HFFc6 (cell line): ENCODE measurements at places on chromosomes 5 and 9.

GRCh38 chr9:124354346-124355038 is 60.8 kb downstream of the PSMB7 start:
- peaks cover 27% of the 10 kb centered on the region for H3K4me1 ChIP-seq
- no peak for DNase-seq
- peaks cover 44% of the 10 kb centered on the region for H3K36me3 ChIP-seq
- peaks cover 28% of the 10 kb centered on the region for H3K27me3 ChIP-seq
- peak overlapping the region; percentile 63 for H3K27ac ChIP-seq

DNA sequence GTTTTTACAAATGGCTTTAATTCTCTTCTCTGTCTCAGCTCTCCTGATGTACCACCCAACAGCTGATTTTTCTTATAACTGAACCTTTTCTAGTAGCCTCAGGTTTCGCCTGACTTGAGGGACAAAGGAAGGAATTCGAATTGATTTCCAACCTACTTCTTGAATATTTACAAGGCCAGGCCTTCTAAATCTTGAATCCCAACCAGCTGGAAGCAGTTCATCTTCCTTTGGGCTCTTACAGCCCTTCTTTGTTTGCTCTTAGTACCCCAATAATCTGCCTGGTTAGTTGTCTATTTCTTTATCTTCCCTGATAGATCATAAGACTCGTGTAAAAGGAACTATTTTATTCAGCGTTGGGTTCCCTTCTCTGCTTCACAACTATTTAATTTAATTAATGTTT is 95.9 kb downstream of the NLN start:
- no peak for DNase-seq
- H3K27ac ChIP-seq, result no peak overlapping the region
- peaks cover 41% of the 10 kb centered on the region for H3K4me1 ChIP-seq
- peaks cover 63% of the 10 kb centered on the region for H3K36me3 ChIP-seq
- no peak overlapping the region for H3K4me3 ChIP-seq

DNA sequence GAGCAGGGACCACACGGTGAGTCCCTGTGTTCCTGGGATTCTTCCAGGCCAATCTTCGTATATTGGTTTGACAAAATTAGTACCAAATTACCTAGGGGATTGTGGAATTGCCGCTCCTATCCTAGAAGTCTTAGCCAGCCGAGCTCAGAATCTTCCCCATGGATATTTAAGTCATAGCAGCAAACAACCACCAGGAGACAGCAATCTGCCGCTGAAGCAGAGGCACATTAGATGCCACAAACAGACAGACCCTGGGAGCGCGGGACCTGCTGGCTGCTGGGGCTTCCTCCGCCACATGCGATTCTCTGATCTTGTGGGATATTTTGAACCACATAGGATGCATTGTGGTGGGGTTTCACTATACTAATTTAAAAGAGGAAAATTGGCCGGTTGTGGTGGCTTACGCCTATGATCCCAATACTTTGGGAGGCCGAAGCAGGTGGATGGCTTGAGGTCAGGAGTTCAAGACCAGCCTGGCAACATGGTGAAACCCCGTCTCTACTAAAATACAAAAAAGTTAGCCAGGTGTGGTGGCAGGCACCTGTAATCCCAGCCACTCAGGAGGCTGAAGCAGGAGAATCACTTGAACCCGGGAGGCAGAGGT is 31.7 kb upstream of the ZBTB43 start:
- no peak overlapping the region for H3K4me3 ChIP-seq
- H3K36me3 ChIP-seq, result no peaks in the 10 kb centered on the region; the same call in 1 of the 2 replicates
- DNase-seq, result peak; percentile 19
- peaks cover 15% of the 10 kb centered on the region for H3K27me3 ChIP-seq

DNA sequence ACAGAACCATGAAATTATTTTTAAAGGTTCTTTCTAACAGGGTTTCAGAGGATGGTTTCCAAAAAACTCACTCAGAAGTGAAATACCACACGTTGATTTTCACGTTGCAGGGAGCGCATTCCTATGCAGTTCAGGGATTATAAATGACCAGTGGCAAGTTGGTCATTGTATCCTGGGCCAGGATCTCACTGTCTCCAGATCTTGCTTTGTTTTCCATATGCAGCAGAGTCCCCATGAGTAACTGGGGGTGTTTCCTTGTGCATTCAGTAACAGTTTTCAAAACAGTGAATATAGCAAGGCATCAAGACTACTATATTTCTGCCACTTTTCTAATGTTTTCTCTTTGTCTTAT is 1064.9 kb upstream of the DMAC1 start:
- H3K27ac ChIP-seq, result no peak overlapping the region
- no peaks in the 10 kb centered on the region for H3K36me3 ChIP-seq
- no peak overlapping the region for H3K4me3 ChIP-seq
- no peaks in the 10 kb centered on the region; the same call in 1 of the 2 replicates for H3K27me3 ChIP-seq
- H3K4me1 ChIP-seq, result no peaks in the 10 kb centered on the region
- DNase-seq, result no peak

- H3K27me3 ChIP-seq, result no peaks in the 10 kb centered on the region
- H3K4me3 ChIP-seq, result no peak overlapping the region
- peaks cover 2% of the 10 kb centered on the region; the same call in 1 of the 2 replicates for H3K4me1 ChIP-seq
- H3K36me3 ChIP-seq, result no peaks in the 10 kb centered on the region
- H3K27ac ChIP-seq, result no peak overlapping the region
Observed at GRCh38 chr5:67246108-67246507, 49.5 kb upstream of the CD180 start.

- H3K36me3 ChIP-seq, result 0 out of 2 replicates have a peak, but pooled peaks cover 4% of the 10 kb centered on the region
- H3K4me1 ChIP-seq, result no peaks in the 10 kb centered on the region
- DNase-seq, result no peak
Observed at GRCh38 chr5:107331312-107331711, 339.4 kb downstream of the EFNA5 start.

- DNase-seq, result no peak
- H3K4me3 ChIP-seq, result no peak overlapping the region
- peaks cover 25% of the 10 kb centered on the region for H3K4me1 ChIP-seq
- H3K27ac ChIP-seq, result no peak overlapping the region
Observed at GRCh38 chr9:20391208-20391607, 231.1 kb downstream of the MLLT3 start.

- H3K27ac ChIP-seq, result no peak overlapping the region
- no peaks in the 10 kb centered on the region for H3K27me3 ChIP-seq
- DNase-seq, result no peak
- no peaks in the 10 kb centered on the region for H3K4me1 ChIP-seq
Observed at GRCh38 chr5:105150323-105150722, 1587.7 kb upstream of the NUDT12 start.

DNA sequence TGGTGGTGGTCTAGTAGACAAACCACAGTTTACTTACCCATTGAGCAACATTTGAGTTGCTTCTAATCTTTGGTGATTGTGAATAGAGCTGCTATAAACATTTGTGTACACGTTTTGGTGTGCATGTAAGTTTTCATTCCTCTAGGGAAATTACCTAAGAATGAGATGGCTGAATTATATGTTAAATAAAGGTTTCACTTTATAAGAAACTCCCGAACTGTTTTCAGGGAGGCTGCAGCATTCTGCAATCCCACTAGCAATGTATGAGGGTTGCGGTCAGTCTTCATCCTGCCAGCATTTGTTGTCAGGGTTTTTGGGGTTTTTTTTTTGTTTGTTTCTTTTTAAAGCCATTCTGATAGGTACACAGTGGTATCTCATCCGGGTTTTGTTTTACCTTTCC is 45.7 kb upstream of the PPARGC1B start:
- no peak overlapping the region for H3K4me3 ChIP-seq
- peaks cover 60% of the 10 kb centered on the region for H3K27me3 ChIP-seq
- no peaks in the 10 kb centered on the region for H3K4me1 ChIP-seq
- no peaks in the 10 kb centered on the region for H3K36me3 ChIP-seq

DNA sequence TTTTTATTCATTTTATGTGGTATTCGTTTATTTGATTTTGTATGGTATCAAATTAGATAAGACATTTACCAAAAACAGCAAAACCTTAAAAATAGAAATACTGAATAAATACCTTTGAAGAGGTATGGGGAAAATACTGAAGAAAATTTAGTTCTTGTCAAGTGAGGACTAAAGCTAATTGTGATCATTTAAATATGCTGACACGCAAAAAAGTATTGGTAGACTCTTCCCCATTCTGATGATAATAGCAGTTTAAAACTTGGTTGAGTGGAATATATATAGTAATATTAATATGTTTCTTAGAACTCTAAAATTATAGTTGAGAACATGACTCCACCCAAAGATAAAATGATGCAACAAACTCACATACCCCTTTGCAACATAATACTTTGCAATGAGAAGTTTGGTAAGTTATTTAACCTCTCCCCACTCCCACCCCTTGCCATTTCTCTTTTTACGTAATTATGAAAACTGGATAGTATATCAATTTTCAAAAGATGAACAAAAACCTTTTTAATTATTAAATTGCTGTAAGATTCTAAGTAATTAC is 30.1 kb upstream of the SNX24 start:
- no peaks in the 10 kb centered on the region for H3K27me3 ChIP-seq
- DNase-seq, result no peak
- H3K4me3 ChIP-seq, result no peak overlapping the region
- H3K4me1 ChIP-seq, result no peaks in the 10 kb centered on the region
- H3K27ac ChIP-seq, result no peak overlapping the region

DNA sequence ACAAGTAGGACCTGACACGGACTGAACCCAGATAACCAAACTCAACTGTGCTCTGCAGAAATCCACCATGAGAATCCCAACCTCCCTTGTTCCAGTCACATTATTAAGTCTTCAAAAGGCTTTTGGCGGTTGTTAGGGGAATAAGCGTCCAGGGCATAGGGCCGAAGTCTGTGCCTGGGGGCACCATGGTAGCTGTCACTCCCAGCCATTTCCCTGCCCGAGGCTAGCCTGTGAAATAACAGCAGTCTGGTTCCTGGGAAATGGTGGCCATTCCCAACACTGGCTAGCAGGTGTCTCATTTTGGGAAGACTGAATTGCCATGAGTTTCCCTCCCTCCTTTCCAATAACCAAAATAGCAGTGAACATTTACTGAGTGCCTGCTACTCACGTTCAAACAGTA is 122.2 kb downstream of the CRB2 start:
- no peaks in the 10 kb centered on the region; the same call in 1 of the 2 replicates for H3K4me1 ChIP-seq
- H3K36me3 ChIP-seq, result no peaks in the 10 kb centered on the region
- no peak for DNase-seq
- no peak overlapping the region for H3K4me3 ChIP-seq
- H3K27me3 ChIP-seq, result peaks cover 2% of the 10 kb centered on the region
- no peak overlapping the region for H3K27ac ChIP-seq

- H3K36me3 ChIP-seq, result peaks cover 5% of the 10 kb centered on the region
- H3K27ac ChIP-seq, result no peak overlapping the region
- no peaks in the 10 kb centered on the region; the same call in 1 of the 2 replicates for H3K4me1 ChIP-seq
- DNase-seq, result no peak
- H3K27me3 ChIP-seq, result peaks cover under 1% of the 10 kb centered on the region
Observed at GRCh38 chr9:124975131-124975530, 34.2 kb upstream of the GOLGA1 start.

- H3K27me3 ChIP-seq, result peaks cover 4% of the 10 kb centered on the region
- peaks cover 5% of the 10 kb centered on the region; the same call in 1 of the 2 replicates for H3K36me3 ChIP-seq
- no peak within 1 kb of the TSS for H3K4me3 ChIP-seq
Observed at GRCh38 chr5:140925806-140926442, at the start of gene PCDHAC1. Gene PCDHAC1, plus strand, starts transcription at chr5:140926299. Its CDS starts 594 bp downstream, at chr5:140926893.

DNA sequence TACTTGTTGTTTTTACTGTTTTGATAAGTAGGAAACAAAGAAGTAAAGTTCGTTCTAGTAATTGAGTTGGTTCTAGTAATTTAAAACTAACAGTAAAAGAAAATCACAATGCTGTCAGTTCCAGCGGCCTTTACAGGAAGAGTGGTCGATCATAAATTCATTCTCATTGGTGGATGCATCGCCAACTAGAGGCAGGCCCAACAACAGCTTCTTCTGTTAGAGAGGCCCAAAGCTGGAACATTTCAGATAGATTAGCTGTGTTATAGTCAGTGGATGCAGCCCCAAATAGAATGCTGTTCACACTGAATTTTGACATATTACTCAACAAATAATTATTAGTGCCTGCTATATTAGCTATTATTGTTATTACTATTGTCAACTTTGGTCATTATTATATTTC is 80.8 kb downstream of the ARRDC3 start:
- DNase-seq, result no peak
- peaks cover 18% of the 10 kb centered on the region for H3K4me1 ChIP-seq
- no peaks in the 10 kb centered on the region for H3K27me3 ChIP-seq
- H3K36me3 ChIP-seq, result no peaks in the 10 kb centered on the region
- H3K27ac ChIP-seq, result no peak overlapping the region

DNA sequence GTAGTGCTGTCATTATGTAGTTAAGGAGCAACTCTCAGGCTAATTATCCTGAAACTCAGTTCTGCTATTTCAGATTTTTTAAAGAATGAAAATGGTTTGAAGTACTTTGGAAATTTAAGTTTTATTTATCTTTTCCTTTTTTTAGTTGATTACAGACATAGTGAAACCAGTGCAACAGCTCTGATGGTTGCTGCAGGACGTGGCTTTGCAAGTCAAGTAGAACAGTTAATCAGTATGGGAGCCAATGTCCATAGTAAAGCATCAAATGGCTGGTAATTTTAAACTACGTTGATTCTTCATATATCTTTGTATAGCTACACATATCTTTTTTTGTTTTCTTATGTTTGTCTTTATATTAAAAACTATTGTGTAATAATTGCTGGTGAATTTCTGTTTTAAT is 34.9 kb downstream of the YTHDC2 start:
- H3K36me3 ChIP-seq, result peaks cover 29% of the 10 kb centered on the region
- no peak overlapping the region for H3K4me3 ChIP-seq
- H3K27me3 ChIP-seq, result no peaks in the 10 kb centered on the region

DNA sequence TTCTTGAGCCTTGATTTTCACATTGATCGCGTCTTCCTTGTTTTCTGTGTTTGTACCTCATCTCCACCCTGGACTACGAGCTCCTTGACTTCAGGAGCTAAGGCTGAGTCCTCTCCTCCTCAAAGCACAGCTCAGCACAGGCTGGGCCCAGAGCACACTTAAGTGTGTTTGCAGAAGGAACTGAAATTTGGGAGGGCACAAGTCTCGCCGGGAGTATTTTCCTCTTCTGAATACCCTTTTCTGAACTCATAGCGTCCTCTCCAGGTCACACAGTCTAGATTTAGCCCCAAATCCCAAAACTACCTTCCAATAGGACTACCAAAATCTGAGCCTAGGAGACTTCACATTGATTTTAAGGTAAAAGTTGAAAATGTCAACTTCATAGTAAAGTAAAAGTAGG is 41.6 kb downstream of the TSTD2 start:
- H3K4me3 ChIP-seq, result no peak overlapping the region
- 0 out of 2 replicates have a peak, but pooled peaks cover 10% of the 10 kb centered on the region for H3K4me1 ChIP-seq
- no peak overlapping the region for H3K27ac ChIP-seq
- peaks cover 12% of the 10 kb centered on the region for H3K27me3 ChIP-seq
- H3K36me3 ChIP-seq, result no peaks in the 10 kb centered on the region
- no peak for DNase-seq

DNA sequence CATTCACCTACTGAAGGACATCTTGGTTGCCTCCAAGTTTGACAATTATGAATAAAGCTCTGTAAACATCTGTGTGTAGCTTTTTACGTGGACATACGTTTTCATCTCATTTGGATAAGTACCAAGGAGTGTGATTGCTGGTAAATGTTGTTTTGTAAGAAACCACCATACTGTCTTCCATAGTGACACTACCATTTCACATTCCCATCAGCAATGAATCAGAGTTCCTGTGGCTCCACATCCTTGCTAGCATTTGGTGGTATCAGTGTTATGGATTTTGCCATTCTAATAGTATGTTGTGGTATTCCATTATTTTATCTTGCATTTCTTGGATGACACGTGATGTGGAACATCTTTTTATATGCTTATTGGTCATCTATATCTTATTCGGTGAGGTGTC is 78.4 kb upstream of the RASGRF2 start:
- DNase-seq, result no peak
- no peak overlapping the region for H3K4me3 ChIP-seq
- no peak overlapping the region for H3K27ac ChIP-seq
- H3K27me3 ChIP-seq, result no peaks in the 10 kb centered on the region
